ENCODE measurements at places on chromosomes 3 and 15.

GRCh38 chr15:36908991-36909390, 191.4 kb downstream of the MEIS2 start:
- no peaks in the 10 kb centered on the region for H3K4me1 ChIP-seq
- DNase-seq, result no peak
- no peak overlapping the region for H3K27ac ChIP-seq

- no peak overlapping the region for H3K4me3 ChIP-seq
- no peak overlapping the region for H3K27ac ChIP-seq
- H3K4me1 ChIP-seq, result no peaks in the 10 kb centered on the region
- no peaks in the 10 kb centered on the region for H3K36me3 ChIP-seq
- no peaks in the 10 kb centered on the region for H3K27me3 ChIP-seq
Measured at GRCh38 chr3:85041562-85042055, 82.8 kb downstream of the CADM2 start.

DNA sequence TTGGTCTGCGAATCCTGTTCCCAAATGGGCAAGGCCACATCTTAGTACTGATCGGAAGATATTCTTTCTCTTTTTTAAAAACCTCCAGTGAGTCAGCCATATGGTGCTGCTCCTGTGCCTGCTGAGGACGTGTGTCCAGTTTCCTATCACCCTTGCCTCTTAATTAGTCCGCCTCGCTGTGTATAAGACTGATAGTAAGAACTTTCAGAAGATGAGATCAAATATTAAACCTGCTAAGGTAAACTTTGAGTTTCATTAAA, 612 bp downstream of the UBA5 start:
- H3K4me3 ChIP-seq, result peak overlapping the region; percentile 84
- peaks cover 33% of the 10 kb centered on the region for H3K4me1 ChIP-seq
- no peaks in the 10 kb centered on the region for H3K27me3 ChIP-seq
- no peaks in the 10 kb centered on the region for H3K36me3 ChIP-seq
- DNase-seq, result no peak
- H3K27ac ChIP-seq, result peak overlapping the region; percentile 81

DNA sequence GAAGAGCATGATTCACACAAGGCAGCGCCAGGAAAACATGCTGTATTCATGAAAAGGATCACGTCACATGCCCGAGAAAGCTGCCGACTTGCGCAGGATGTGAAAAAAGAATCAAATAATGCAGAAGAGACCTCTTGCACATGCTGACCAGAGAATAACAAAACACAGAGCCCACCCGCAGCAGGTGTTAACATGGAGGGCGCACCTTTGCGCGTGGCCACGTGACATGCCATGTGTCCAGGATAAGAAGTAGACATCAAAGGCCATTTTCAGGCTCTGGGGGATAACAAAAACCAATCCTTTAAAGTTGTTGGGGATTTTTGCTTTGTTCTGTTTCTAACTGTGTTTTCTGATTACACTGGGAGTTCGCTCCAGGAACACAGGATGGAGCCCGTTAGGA, 1332.8 kb downstream of the ZPLD1 start:
- no peaks in the 10 kb centered on the region for H3K4me1 ChIP-seq
- H3K4me3 ChIP-seq, result no peak overlapping the region
- no peak for DNase-seq
- no peaks in the 10 kb centered on the region for H3K36me3 ChIP-seq

DNA sequence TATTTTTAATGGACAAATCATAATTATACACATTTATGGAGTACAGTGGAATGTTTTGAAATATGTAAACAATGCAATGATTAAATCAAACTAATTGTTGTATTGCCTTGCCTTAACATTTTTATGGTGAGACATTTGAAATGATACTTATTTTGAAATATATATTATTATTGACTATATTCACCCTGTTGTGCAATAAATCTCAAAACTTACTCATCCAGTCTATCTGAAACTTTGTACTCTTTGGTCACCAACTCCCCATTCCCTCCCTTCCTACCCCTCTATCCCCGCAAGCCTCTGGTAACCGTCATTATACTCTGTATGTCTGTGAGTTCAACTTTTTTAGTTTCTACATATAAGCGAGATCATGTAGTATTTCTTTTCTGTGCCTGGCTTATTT, 74.7 kb upstream of the GOLGA6B start:
- no peaks in the 10 kb centered on the region for H3K4me1 ChIP-seq
- H3K27me3 ChIP-seq, result no peaks in the 10 kb centered on the region
- no peak overlapping the region for H3K27ac ChIP-seq
- DNase-seq, result no peak
- H3K36me3 ChIP-seq, result peaks cover 30% of the 10 kb centered on the region
- H3K4me3 ChIP-seq, result no peak overlapping the region

GRCh38 chr3:103085465-103085864, 650.6 kb downstream of the ZPLD1 start:
- H3K4me3 ChIP-seq, result no peak overlapping the region
- H3K27ac ChIP-seq, result no peak overlapping the region
- H3K27me3 ChIP-seq, result no peaks in the 10 kb centered on the region
- no peaks in the 10 kb centered on the region for H3K4me1 ChIP-seq
- DNase-seq, result no peak

DNA sequence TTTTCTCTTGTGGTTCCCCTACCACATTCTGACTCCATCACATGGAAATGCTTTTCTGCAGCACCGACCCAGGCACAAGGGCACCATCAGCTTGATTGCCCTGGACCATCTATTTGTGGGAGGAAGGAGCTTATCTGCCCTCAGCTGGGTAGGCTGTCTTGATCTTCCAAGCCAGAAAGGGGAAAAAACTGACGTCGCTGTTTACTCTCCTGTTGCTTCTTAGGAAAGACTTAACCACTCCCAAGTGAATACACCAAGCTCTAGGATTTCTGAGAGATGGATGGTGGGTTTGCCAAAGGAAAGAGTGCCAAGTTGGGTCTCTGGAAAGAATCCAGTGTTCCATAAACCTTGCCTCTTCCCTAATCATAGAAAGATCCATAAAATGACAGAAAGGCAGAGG, 4.0 kb downstream of the TNFAIP8L3 start:
- H3K36me3 ChIP-seq, result no peaks in the 10 kb centered on the region
- H3K4me3 ChIP-seq, result no peak overlapping the region
- no peaks in the 10 kb centered on the region for H3K4me1 ChIP-seq
- no peak overlapping the region for H3K27ac ChIP-seq
- DNase-seq, result no peak

DNA sequence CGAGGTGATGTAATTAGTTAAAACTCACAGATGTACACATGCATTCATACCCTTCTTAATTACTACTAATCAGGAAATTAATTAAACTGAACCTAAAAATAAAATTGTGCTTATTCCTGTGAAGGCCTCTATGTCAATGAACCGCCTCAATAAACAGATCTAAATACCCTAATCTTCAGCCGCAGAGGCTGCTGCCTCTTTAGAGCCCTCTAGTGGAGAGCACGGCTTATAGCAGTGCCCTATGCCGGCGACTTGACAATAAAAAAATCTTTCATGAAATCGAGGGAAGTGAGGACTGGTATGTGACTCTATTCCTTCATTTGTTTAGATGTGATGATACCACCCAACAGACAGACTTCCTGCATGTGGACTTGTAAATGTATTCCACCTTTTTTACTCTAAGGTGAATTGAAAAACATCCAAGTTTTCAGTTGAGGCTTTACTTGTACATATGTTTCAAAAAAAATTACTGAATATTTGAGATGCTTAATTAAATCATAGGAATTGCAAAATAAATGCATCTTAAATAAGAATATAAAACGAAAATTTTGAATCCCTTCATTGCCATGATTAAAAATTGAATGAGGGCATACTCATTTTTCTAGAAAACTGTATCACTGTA, 8.3 kb upstream of the EPHA3 start:
- no peak overlapping the region for H3K27ac ChIP-seq
- no peaks in the 10 kb centered on the region for H3K36me3 ChIP-seq
- no peak overlapping the region for H3K4me3 ChIP-seq
- peak; percentile 38 for DNase-seq
- H3K4me1 ChIP-seq, result no peaks in the 10 kb centered on the region

DNA sequence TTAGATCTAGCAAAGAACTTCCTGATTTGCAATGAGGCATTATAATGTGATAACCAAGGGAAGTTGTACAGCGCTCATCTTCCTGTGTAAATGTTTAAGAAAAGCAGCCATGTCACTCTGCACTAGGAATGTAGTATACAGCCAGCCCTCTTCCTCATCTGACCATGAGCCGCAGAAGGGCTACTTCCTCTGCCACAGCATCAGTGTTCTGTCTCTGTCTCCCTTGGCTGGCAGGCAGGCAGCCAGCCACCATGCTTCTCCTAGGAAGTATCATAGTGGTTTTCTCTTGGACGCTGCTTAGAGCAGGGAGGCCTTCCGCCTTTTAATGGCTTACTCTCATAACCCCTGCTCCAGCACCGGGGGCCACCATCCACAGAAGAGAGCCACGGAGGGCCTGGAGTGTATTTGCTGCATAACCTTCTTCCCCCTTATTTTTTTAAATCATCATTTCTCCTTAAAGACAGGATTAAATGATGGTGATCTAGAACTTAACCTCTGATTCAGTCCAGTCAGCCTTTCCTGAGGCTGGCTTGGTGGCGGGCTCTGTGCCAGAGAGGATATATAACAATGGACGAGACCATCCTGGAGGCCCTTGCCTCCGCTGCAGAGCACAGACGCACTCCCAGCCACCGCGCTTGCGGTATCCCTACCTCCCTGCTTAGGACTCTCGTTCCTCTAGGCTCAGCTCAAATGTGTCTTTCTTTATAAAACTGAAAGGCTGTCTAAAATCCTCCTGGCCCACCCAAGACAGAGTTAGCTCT, 57.3 kb upstream of the PLXNA1 start:
- no peak overlapping the region for H3K27ac ChIP-seq
- no peaks in the 10 kb centered on the region for H3K27me3 ChIP-seq
- H3K4me1 ChIP-seq, result no peaks in the 10 kb centered on the region
- H3K4me3 ChIP-seq, result no peak overlapping the region
- H3K36me3 ChIP-seq, result no peaks in the 10 kb centered on the region

- H3K27ac ChIP-seq, result no peak overlapping the region
- no peak overlapping the region for H3K4me3 ChIP-seq
- H3K4me1 ChIP-seq, result no peaks in the 10 kb centered on the region
- no peaks in the 10 kb centered on the region for H3K36me3 ChIP-seq
- H3K27me3 ChIP-seq, result peaks cover 6% of the 10 kb centered on the region
- no peak for DNase-seq
Measured at GRCh38 chr15:96418146-96418545, 87.6 kb downstream of the NR2F2 start.

GRCh38 chr3:58334013-58334321, 1.3 kb downstream of the PXK start:
- H3K4me3 ChIP-seq, result peak overlapping the region; percentile 76
- peak overlapping the region; percentile 3 for H3K27ac ChIP-seq
- H3K4me1 ChIP-seq, result peaks cover 16% of the 10 kb centered on the region

DNA sequence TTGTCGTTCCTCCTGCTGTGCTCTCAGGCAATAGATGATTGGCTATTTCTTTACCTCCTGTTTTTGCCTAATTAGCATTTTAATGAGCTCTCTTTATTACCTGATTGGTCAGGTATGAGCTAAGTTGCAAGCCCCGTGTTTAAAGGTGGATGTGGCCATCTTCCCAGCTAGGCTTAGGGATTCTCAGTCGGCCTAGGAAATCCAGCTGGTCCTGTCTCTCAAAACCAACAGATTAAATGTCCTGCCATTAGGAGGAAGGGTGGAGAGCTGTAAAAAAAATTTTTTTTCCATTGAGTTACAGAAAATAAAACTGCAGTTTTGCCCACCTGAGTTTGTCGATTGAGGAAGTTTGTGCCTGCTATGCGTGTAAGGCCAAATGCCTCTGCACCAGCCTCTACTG, 5.4 kb upstream of the ACSBG1 start:
- H3K36me3 ChIP-seq, result no peaks in the 10 kb centered on the region
- no peak for DNase-seq
- no peaks in the 10 kb centered on the region for H3K27me3 ChIP-seq

- H3K27me3 ChIP-seq, result no peaks in the 10 kb centered on the region
- no peaks in the 10 kb centered on the region for H3K36me3 ChIP-seq
- no peak overlapping the region for H3K4me3 ChIP-seq
- H3K27ac ChIP-seq, result no peak overlapping the region
- no peaks in the 10 kb centered on the region for H3K4me1 ChIP-seq
Measured at GRCh38 chr3:123314359-123315270, 112.9 kb downstream of the SEC22A start.

DNA sequence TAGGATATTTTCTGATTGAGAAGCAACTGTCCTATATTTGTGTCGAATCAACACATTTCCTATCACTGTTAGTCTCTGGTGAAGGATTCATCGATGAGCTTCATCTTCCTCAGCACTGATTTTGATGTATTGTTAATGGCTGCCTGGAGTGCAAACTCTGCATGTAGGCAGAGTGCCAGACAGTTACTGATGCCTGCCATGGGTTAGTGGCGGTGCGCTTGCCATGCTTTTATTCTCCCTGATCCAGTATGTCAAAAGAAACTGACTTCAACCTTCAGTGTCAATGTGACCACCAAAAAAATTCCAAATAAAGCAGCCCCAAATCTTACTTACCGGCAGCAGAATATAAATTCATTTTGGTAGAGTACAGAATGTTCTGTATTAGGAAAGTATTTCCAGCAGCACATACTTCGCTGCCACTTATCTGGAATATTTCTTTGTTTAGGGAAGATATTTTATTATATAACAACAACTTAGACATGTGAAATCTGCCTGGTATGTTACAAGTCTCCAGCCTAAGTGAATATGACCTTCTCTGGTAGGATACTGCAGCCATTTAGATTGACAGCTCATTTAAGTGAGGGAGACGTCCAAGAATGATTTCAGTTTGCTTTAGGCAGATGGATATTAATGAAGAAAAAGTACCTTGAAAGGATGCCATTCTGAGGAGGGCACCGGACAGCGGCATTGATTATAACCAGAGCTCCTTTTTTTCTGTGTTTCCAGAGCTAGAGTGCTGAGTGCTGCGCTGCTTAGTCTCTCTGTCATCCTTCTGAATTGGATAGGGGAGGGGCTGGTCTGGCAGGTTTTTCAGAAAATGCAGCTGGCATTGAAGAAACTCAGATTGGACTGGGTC, 59.9 kb downstream of the ARHGEF26 start:
- H3K4me3 ChIP-seq, result no peak overlapping the region
- no peaks in the 10 kb centered on the region for H3K27me3 ChIP-seq
- no peak overlapping the region for H3K27ac ChIP-seq
- H3K36me3 ChIP-seq, result no peaks in the 10 kb centered on the region

DNA sequence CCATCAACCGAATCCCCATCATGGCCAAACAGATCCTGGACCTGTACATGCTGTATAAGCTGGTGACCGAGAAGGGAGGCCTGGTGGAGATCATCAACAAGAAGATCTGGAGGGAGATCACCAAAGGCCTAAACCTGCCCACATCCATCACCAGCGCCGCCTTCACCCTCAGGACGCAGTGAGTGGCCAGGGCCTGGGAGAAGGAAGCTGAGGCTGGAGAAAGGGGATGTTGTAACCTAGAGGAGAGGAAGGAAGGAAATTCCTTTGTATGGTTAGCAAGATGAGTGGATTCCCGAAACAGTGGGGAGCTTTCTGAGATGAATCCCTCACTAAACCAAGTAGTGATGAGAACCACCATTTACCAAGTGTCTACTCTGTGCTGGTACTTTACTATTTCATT, 25.8 kb upstream of the CLK3 start:
- H3K4me3 ChIP-seq, result no peak overlapping the region
- H3K4me1 ChIP-seq, result no peaks in the 10 kb centered on the region
- no peak overlapping the region for H3K27ac ChIP-seq
- no peak for DNase-seq
- no peaks in the 10 kb centered on the region for H3K27me3 ChIP-seq

- no peak overlapping the region for H3K4me3 ChIP-seq
- DNase-seq, result no peak
- H3K27me3 ChIP-seq, result no peaks in the 10 kb centered on the region
- H3K27ac ChIP-seq, result no peak overlapping the region
- no peaks in the 10 kb centered on the region for H3K4me1 ChIP-seq
Measured at GRCh38 chr15:52207191-52207590, 16.0 kb upstream of the GNB5 start.

GRCh38 chr3:15113471-15113870, 14.5 kb upstream of the RBSN start:
- no peaks in the 10 kb centered on the region for H3K36me3 ChIP-seq
- DNase-seq, result no peak
- H3K4me1 ChIP-seq, result no peaks in the 10 kb centered on the region
- H3K27me3 ChIP-seq, result no peaks in the 10 kb centered on the region
- no peak overlapping the region for H3K27ac ChIP-seq

Data from CD8-positive, alpha-beta memory T cell (primary cell).